Vagina (tissue), 2 donors: ENCODE measurements at places on chromosomes 6 and 20.
A peak's percentile ranks its signal among the peaks of the same experiment; 100 is the strongest.

- DNase-seq: no peak
- H3K27ac ChIP-seq: no peak overlapping the region
- no peaks in the 10 kb centered on the region for H3K27me3 ChIP-seq
- H3K36me3 ChIP-seq: no peaks in the 10 kb centered on the region
Measured at GRCh38 chr6:54074109-54074508, 37.1 kb upstream of the MLIP start.

- peak; percentile 90 for DNase-seq
- no peaks in the 10 kb centered on the region for H3K4me1 ChIP-seq
- H3K27me3 ChIP-seq: no peaks in the 10 kb centered on the region
- H3K36me3 ChIP-seq: no peaks in the 10 kb centered on the region
- H3K27ac ChIP-seq: no peak overlapping the region
- no peak overlapping the region for H3K4me3 ChIP-seq
Measured at GRCh38 chr20:59777814-59778575, 155.4 kb downstream of the SYCP2 start.

DNA sequence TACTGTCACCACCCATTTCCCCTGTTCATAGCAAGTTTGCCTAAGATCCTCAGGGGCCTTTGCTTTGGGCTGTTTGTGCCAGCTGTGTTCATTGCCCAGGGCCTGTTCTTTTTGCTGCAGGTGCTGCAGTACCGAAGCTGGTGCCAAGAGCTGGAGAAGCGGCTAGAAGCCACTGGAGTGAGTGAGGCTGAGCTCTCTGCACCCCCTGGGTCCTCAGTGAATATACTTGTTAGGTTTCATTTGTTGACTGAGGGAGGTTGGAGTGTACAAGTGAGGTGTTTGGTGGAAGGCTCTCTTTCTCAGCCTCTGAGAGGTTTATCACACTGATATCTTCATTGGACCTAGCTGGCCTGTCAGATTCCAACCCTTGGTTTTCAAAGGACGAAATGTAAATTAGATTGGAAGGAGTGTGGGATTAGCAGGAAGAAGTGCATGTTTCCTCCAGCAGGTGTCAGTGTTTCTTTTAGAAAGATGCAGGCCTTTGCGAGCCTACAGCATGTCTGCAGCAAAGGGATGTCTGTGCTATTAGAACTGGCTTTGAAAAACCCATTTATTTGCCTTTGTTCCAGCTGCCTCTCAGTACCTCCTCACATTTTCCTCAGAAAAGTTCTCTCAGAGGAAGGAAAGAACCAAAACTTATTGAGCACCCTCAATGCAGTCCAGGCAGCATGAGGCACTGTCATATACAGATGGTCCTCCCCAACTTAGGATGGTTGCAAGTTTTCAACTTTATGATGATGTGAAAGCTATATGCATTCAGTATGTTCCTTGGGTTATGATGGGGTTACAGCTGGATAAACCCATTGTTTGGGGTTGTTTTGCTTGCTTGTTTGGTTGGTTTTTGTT, 8.3 kb downstream of the CEP250 start:
- no peaks in the 10 kb centered on the region for H3K27me3 ChIP-seq
- no peak overlapping the region for H3K4me3 ChIP-seq
- no peak overlapping the region for H3K27ac ChIP-seq
- H3K36me3 ChIP-seq: no peaks in the 10 kb centered on the region
- DNase-seq: no peak
- peaks cover 9% of the 10 kb centered on the region for H3K4me1 ChIP-seq

- no peak for DNase-seq
- no peak overlapping the region for H3K4me3 ChIP-seq
- no peaks in the 10 kb centered on the region for H3K36me3 ChIP-seq
- H3K4me1 ChIP-seq: peaks cover 8% of the 10 kb centered on the region
- H3K27me3 ChIP-seq: no peaks in the 10 kb centered on the region
Measured at GRCh38 chr6:142381181-142381580, 79.4 kb downstream of the ADGRG6 start.

- H3K4me3 ChIP-seq: no peak overlapping the region
- peaks cover 34% of the 10 kb centered on the region for H3K4me1 ChIP-seq
- no peak for DNase-seq
- H3K27ac ChIP-seq: no peak overlapping the region
- no peaks in the 10 kb centered on the region for H3K36me3 ChIP-seq
Measured at GRCh38 chr20:57716901-57717300, 7.1 kb upstream of the PMEPA1 start.

DNA sequence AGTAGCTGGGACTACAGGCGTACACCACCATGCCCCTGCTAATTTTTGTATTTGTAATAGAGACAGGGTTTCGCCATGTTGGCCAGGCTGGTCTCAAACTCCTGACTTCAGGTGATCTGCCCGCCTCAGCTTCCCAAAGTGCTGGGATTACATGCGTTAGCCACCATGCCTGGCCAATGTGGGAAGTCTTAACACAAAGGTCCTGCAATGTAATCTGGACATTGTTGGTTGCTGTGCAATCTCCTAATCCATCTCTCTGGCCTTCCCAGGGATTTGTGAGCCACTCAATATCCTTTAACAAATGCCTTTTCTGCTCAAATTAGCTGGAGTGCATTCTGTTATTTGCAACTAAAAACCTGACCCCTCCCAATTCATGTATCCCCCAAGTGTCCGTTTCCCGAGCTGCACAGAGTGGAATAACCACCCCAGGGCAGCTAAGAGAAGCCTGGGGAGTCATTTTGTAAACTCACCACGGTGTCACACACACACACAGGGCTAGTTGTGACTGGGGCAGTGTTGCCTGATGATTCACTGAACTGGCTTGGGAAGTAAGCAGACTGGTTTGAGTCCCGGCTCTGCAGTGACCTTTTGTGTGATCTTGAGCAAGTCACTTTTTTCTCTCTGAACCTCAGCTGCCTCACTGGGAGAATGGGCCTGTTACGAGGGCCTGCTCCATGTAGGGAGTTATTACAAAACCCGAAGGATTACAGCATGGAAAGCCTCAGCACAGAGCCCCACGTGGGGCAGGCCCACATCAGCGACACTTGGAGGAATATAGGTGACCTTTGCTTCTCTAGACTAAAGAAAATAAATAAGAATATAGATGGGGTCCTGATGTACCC, 152.3 kb downstream of the ZMYND8 start:
- no peak for DNase-seq
- H3K27me3 ChIP-seq: no peaks in the 10 kb centered on the region
- no peaks in the 10 kb centered on the region for H3K36me3 ChIP-seq
- no peak overlapping the region for H3K27ac ChIP-seq

DNA sequence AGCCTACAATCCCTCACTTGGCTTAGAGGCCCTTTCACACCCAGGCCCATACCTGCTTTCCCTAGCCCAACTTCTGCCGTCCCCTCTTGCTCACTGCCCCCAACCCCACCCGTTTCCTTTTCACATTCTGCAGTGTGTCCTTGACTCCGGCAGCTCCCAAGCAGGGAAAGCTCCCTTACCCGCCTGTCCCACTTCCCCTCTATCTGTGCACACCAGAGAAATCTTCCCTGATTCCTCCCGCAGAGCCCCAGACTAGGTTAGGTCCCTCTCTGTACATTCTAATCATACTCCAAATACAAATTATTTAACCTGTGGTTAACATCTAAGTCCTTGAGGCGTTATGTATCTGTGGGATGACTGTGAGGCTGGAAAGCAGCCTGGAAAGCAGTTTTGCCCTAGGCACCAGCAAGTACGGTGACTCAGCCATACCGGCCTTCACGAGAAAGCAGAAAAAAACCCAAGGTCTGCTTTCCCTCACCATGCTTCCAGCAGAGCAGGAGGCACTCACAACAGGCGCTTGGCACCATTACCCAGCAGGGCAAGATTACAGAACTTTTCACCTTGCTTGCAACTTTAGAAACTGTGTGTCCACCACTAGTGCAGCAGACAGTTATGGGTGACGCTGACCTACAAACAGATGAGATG, 22.3 kb downstream of the ELOVL5 start:
- no peak overlapping the region for H3K4me3 ChIP-seq
- DNase-seq: no peak
- peaks cover 50% of the 10 kb centered on the region for H3K4me1 ChIP-seq

DNA sequence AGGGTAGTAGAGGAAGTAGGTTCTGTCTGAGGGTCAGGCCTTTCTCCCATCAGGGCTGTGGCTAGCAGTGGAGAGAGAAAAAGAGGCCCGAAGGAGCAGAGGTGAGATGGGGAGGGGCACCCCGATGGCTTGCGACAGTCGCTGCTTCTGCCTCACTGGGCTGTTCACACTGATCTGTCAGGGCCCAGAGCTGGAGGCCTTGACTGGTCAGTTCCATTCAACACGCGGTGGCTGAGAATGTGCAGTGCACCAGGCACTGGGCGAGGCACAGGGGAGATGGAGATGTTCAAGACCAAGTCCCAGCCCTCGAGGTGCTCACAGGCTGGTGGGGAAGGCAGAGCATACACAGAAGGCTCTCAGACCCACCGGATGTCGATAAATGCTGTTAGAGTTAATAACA, 21.4 kb downstream of the SLC12A5 start:
- no peak overlapping the region for H3K4me3 ChIP-seq
- H3K4me1 ChIP-seq: no peaks in the 10 kb centered on the region
- H3K36me3 ChIP-seq: no peaks in the 10 kb centered on the region
- no peak overlapping the region for H3K27ac ChIP-seq
- H3K27me3 ChIP-seq: no peaks in the 10 kb centered on the region

DNA sequence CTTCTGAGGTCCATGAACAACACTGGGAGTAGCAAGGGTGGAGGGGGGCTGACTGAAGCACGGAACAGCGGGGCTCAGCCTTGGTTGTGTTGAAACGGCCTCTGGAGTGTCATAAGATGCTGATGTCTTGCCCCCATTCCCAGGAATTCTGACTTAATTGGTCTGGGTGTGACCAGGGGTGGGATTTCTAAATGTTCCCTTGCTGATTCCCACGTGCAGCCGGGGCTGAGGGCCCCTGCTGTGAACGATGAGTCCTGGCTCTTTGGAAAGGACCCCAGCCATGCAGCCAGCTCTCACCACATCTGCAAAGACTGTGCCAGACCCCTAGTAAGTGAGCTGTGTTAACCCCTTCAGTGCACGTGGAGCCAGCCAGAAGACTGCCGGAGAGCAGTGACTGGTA, 28.6 kb upstream of the FAM50B start:
- peak overlapping the region; percentile 57 for H3K27ac ChIP-seq
- H3K36me3 ChIP-seq: no peaks in the 10 kb centered on the region
- H3K4me1 ChIP-seq: peaks cover 47% of the 10 kb centered on the region
- H3K27me3 ChIP-seq: no peaks in the 10 kb centered on the region

DNA sequence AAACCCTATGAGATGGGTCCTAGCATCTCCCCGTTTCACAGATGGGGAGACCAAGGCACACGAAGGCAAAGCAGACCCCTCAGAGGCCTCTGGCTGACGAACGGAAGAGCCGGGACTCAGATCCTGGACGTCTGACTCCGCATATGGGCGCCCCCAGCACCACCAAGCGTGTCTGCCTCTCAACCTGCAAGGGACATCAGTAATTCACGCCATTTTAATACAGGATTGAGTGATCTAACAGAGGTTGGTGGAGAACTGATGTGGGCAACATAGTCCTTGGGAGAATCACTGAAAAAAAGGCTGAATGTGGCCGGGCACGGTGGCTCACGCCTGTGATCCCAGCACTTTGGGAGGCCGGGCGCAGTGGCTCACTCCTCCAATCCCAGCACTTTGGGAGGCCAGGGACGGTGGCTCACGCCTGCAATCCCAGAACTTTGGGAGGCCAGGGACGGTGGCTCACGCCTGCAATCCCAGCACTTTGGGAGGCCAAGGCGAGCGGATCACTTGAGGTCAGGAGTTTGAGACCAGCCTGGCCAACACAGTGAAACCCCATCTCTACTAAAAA, 206.6 kb downstream of the DLL1 start:
- H3K27ac ChIP-seq: no peak overlapping the region
- H3K4me1 ChIP-seq: no peaks in the 10 kb centered on the region
- no peak overlapping the region for H3K4me3 ChIP-seq

GRCh38 chr20:7770578-7770977, 169.7 kb downstream of the HAO1 start:
- H3K4me1 ChIP-seq: no peaks in the 10 kb centered on the region
- no peak overlapping the region for H3K4me3 ChIP-seq
- DNase-seq: no peak

DNA sequence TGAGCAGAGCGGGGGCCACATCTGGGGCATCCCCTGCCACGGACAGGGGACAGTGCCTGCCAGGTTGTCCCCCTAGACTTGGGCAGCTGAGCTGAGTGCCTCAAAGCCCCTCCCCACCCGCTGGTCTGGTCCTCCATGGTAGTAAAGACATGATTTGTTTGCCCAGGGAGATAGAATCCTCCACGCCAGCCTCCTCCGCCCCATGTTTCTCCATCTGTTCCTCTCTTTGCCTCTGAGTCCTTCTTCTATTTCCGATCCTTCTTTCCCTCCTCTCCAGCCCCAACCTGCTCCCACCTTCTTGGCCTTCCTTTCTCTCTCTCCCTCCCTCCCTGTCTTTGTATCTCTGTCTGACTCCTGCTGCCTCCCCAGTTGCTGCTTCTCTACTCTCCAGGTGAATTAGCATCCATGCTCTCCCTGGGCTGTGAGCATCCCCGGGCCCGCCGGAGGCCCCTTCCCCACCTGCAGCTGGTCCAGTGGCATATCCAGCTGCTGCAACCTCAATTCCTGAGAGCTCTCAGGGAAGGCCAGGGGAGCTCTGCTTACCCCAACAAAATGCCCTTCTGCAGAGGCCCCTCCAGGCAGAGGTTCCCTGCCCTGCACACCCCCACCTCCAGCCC, 45.8 kb downstream of the CPNE5 start:
- H3K4me3 ChIP-seq: no peak overlapping the region
- peaks cover 14% of the 10 kb centered on the region for H3K4me1 ChIP-seq
- H3K36me3 ChIP-seq: no peaks in the 10 kb centered on the region
- no peak overlapping the region for H3K27ac ChIP-seq
- no peaks in the 10 kb centered on the region for H3K27me3 ChIP-seq

DNA sequence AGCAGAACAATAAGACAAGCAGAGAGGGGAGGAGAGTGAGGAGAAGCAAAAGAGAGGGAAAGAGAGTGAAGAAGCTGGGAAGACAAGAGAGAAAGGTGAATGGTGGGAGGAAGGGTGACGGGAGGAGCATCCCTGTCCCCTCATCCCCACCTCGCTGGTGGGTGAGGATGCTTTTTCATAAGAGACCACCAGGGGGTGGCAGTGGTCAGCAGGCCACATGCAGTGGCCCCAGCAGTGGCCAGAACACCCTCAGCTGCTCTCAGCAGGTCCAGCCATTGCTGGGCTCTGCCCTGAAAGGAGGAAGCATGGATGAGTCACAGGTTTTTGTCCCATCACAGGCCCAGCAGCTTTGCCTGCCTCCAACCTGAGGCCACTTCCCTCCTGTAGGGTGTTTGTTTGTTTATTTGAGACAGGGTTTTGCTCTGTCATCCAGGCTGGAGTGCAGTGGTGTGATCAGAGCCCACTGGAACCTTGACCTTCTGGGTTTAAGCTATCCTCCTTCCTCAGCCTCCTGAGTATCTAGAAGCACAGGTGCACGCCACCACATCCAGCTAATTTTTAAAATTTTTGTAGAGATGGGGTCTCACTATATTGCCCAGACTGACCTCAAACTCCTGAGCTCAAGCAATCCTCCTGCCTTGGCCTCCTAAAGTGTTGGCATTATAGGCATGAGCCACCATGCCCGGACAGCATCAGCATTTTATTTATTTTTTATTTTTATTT, 24.0 kb downstream of the FGD2 start:
- no peak overlapping the region for H3K4me3 ChIP-seq
- H3K27ac ChIP-seq: peak overlapping the region; percentile 16
- no peak for DNase-seq
- H3K36me3 ChIP-seq: no peaks in the 10 kb centered on the region
